Prostate gland (tissue), 2 donors: ENCODE measurements at places on chromosomes 2 and 18.

GRCh38 chr2:171025214-171025613 is 96.2 kb downstream of the GORASP2 start:
- no peak overlapping the region for H3K27ac ChIP-seq
- no peaks in the 10 kb centered on the region for H3K36me3 ChIP-seq
- no peak for DNase-seq
- no peaks in the 10 kb centered on the region for H3K4me1 ChIP-seq
- H3K27me3 ChIP-seq: no peaks in the 10 kb centered on the region

DNA sequence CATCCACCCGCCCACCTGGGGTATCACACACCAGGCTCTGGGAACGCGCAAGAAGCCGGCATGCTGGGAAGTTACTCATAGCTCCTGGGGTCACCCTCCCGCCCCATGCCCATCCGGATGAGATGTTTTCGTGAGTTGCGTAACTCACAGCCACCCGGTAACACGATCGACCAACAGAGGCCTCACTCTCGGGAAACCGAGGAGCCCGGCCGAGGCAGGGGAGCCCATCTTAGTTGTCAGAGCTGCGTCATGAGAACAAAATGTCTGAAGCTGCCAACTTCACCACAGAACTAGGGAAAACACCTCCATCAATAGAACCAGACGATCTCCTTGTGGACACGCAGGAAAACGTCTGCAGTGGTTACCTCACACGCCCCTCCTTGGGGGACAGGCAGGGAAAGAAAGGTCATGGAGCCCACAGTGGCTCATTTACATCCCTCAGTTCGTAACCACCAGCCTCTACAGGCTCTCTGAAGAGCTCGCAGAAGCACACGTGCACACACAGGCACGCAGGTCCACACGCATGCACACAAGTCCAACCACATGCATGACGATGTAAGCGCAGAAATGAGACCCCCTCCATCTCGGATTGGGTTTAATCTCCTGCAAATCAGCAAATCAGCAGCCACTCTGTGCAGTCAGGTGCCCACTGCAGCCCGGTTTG is 26.2 kb downstream of the ADI1 start:
- no peak for DNase-seq
- no peaks in the 10 kb centered on the region for H3K27me3 ChIP-seq
- peaks cover 6% of the 10 kb centered on the region for H3K36me3 ChIP-seq
- no peak overlapping the region for H3K4me3 ChIP-seq

DNA sequence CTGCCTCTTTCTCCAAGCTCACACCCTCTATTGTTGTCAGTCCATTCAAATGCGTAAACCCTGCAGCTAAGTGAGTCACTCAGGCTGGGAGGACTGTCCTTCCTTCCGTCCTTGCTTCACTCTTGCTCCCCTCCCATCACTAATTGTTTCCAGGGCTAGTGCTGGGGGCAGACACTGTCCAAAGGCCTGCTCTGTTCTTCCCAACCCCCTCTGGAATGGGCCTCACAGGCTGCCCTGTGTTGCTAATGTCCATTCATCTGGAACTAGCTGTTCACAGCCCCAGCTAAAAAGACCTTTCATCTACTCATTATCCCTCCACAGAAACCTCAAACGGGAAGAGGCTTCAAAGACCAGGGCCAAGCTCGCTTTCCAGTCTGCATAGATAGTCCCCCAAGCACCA is 31.9 kb upstream of the NRP2 start:
- H3K4me3 ChIP-seq: no peak overlapping the region
- no peak for DNase-seq
- no peak overlapping the region for H3K27ac ChIP-seq

GRCh38 chr2:210459880-210460279 is 16.7 kb downstream of the LANCL1 start:
- no peak overlapping the region for H3K27ac ChIP-seq
- no peak overlapping the region for H3K4me3 ChIP-seq
- H3K27me3 ChIP-seq: no peaks in the 10 kb centered on the region

DNA sequence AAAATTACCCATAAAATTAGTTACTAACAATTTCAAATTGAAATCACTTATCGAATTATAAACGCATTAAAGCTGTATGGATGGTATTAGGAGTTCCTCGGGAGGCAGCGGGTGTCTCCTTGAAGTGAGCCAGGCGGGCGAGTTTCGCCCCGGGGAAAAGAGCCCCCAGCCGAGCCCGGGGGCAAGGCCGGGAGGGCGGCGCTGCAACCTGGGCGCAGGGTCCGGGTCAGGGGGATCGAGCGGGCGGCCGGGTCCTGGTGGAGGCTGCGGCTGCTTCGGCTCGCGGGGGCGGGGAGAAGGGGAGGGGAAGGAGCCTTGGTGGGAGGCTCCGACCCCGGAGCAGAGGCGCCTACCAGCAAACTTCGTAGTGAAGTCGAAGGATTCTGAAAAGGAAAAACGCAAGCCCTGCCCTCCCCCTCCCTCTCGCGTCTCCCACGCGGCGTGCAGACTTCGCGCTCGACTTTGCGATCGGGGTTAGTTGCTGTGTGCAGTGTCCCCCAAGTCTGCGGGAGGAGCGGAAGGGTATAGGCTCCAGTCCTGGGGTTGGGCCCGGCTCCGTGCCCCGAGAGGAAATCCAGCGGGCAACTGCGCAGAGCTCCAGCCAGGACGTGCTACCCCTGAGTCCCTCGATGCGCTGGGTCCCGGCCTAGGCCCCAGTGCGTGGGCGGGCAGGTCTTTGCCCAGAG is 140.8 kb downstream of the MEIS1 start:
- peak overlapping the region; percentile 36 for H3K4me3 ChIP-seq
- H3K36me3 ChIP-seq: no peaks in the 10 kb centered on the region
- no peak for DNase-seq
- H3K4me1 ChIP-seq: peaks cover 7% of the 10 kb centered on the region

GRCh38 chr2:105497094-105497493 is 98.2 kb upstream of the FHL2 start:
- DNase-seq: no peak
- no peaks in the 10 kb centered on the region for H3K4me1 ChIP-seq
- H3K4me3 ChIP-seq: no peak overlapping the region
- H3K27me3 ChIP-seq: no peaks in the 10 kb centered on the region
- no peaks in the 10 kb centered on the region for H3K36me3 ChIP-seq
- no peak overlapping the region for H3K27ac ChIP-seq

GRCh38 chr2:95362486-95362885 is 40.0 kb upstream of the FAHD2A start:
- no peaks in the 10 kb centered on the region for H3K36me3 ChIP-seq
- no peak for DNase-seq
- no peaks in the 10 kb centered on the region for H3K27me3 ChIP-seq
- no peak overlapping the region for H3K4me3 ChIP-seq
- H3K27ac ChIP-seq: no peak overlapping the region
- H3K4me1 ChIP-seq: no peaks in the 10 kb centered on the region

DNA sequence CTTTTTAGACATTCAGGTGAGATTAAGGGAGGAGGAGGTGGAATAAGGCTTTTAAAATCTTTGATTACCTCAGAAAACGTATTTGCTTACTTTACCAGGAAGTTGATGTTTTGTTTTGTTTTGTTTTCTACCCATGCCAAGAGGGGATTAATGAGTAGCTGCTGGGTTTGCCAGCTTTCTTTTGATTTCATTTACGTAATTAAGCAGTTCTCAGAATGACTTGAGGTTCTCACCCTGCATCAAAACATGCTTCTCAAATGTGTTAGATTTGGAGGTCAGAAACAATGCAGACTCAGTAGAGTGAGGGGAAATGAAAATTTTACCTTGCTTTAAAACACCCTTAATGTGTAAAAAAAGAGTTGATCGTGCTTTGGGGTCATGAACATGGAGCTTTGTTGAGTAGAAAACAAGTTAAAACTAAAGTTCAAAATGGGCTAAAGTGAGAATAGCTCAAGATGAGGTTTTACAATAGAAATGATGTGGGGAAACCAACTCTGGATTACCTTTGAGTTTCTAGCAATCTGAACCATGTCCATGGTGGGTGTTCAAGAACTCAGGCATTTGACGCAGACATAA is 217.1 kb upstream of the EPAS1 start:
- no peaks in the 10 kb centered on the region for H3K27me3 ChIP-seq
- no peak for DNase-seq
- no peaks in the 10 kb centered on the region for H3K36me3 ChIP-seq

- no peak overlapping the region for H3K27ac ChIP-seq
- no peaks in the 10 kb centered on the region for H3K4me1 ChIP-seq
- H3K36me3 ChIP-seq: no peaks in the 10 kb centered on the region
- DNase-seq: no peak
These were observed 1.3 kb upstream of the TMSB10 start for GRCh38 chr2:84904151-84904550.

DNA sequence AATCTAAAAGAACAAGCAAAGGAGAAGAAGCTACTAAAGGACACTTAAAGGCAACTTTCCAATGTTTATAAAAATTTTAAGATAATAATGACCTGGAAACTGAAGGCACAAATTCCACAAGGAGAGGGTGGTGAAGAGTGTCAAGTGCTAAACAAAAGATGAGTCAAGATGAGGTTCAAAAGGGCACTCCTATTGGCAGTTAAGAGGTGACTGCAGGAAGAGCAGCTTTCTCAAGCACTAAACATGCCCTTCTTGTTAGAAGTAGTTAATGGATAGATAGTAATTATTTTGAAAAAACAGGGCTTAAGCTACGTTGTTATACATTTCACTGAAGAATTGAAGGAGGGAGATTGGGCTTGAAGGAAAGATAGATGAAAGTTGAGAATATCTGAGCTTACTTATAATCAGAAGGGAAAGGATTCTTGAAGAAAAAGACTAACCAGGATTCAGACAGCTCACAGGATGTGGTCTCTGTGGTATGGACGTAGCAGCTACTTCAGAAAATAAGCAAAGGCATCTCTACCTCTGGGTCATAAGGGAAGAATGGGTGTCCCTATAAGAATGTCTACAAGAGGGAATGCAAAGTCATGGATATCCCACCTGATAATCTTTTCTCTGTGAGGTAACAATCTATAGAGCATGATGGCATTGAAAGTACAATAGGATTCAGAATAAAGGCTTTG is 454.7 kb upstream of the SLC39A10 start:
- H3K27ac ChIP-seq: no peak overlapping the region
- DNase-seq: no peak
- no peaks in the 10 kb centered on the region for H3K4me1 ChIP-seq
- H3K4me3 ChIP-seq: no peak overlapping the region
- no peaks in the 10 kb centered on the region for H3K27me3 ChIP-seq

DNA sequence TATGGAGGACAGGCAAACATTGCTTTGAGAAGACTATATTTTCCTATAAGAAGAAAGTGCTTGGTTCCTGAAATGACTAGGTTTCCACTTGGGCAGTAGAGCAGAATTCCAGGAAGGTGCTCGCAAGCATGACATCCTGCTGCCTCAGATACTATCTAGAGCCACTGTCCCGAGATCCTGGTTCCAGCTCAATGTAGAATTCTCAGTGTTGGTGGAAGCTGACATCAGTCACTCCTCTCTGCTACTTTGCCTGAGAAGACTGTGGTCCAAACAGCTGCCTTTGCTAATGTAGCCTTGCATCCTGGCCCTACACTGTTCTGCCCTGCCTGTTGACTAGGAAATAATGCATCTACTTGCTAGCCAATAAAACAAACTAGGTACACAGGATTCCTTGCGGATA is 50.0 kb upstream of the ITGA6 start:
- no peak overlapping the region for H3K4me3 ChIP-seq
- no peak overlapping the region for H3K27ac ChIP-seq
- no peaks in the 10 kb centered on the region for H3K27me3 ChIP-seq
- no peaks in the 10 kb centered on the region for H3K4me1 ChIP-seq
- no peak for DNase-seq

DNA sequence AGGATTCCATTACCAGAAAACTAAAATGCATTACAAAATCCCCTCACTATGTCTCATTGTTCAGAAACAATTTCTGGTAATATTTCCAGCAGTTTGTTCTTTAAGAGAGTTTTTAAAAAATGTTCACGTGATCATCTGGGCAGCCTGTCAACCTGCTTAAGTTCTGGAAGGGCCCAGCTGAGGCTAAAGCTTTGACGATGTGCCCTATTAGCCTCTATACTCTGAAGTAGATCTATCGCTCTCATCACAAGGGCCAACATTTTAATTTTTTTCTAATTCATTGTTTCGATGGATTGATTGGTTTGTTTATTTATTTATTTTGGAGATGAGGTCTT is 205.8 kb downstream of the PRKCE start:
- H3K27ac ChIP-seq: no peak overlapping the region
- H3K4me1 ChIP-seq: no peaks in the 10 kb centered on the region
- H3K27me3 ChIP-seq: no peaks in the 10 kb centered on the region
- DNase-seq: no peak

DNA sequence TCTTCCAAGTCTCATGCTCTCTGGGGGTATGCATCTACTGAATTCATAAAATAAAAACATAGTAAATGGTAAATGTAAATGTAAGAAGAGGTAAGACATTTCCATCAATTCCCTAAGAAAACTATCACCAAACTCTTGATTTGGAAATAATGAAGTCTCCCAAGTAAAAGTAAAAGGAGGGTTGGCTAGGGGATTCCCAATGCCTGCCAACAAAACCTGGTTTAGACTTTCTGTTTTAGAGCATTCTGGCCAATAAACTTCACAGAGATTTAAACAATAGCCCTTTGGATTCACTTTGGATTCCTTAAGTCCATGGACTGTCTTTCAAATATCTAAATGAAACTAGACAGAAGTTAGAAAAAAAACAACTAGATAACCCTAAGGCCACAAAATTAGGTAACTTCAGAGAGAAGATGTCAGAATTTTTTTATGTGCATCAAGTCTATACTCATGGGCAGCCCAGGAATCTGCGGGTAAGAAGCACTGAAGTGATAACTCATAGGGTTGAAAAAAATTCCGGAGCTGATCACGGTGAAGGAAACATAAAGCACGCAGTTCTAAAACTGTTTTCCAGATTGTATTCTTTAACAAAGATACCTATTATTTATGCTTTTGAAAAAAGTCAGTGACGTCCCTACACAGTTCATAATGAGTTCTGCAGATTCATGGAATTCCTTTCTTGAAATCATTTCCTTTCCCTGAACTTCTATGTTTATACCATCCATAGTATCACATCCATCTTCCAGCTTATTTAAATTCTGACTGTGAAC is 263.6 kb downstream of the AFF3 start:
- H3K36me3 ChIP-seq: no peaks in the 10 kb centered on the region
- H3K27ac ChIP-seq: no peak overlapping the region
- no peak for DNase-seq
- no peak overlapping the region for H3K4me3 ChIP-seq
- H3K27me3 ChIP-seq: no peaks in the 10 kb centered on the region

- no peaks in the 10 kb centered on the region for H3K27me3 ChIP-seq
- H3K4me1 ChIP-seq: no peaks in the 10 kb centered on the region
- H3K4me3 ChIP-seq: no peak overlapping the region
- no peak overlapping the region for H3K27ac ChIP-seq
These were observed 193.4 kb upstream of the HDAC4 start for GRCh38 chr2:239594019-239594771.

DNA sequence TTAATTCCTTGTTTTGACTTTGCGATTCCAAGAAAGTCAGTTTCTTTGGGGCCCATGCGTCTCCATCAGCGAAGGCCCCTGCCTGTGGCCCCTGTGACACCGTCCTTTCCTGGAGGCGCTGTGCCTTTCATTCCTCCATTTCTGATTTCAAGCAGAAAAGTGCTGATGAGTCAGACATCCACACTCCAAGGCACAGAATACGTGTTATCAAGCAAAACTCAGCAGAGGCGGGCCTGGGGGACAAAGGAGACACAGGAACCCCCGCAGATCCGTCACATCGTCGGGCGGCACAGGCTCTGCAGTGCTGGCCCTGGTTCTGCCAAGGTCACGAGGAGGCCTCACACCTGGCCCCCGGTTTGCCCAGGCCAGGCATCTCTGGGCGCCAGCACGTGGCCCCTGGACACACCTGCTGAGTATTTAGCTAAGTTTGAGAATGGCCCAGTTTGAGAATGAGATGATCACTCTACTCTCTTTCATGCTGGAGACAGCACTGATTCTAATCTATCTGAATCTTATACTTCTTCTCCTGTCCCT is 7.2 kb upstream of the SALL3 start:
- DNase-seq: no peak
- H3K27ac ChIP-seq: no peak overlapping the region
- H3K27me3 ChIP-seq: peaks cover 7% of the 10 kb centered on the region
- H3K36me3 ChIP-seq: no peaks in the 10 kb centered on the region
